Kidney capillary endothelial cell (primary cell): ENCODE measurements at places on chromosomes 4 and X.

GRCh38 chr4:169945636-169946035 lies 80.6 kb downstream of the MFAP3L start:
- no peak for DNase-seq

DNA sequence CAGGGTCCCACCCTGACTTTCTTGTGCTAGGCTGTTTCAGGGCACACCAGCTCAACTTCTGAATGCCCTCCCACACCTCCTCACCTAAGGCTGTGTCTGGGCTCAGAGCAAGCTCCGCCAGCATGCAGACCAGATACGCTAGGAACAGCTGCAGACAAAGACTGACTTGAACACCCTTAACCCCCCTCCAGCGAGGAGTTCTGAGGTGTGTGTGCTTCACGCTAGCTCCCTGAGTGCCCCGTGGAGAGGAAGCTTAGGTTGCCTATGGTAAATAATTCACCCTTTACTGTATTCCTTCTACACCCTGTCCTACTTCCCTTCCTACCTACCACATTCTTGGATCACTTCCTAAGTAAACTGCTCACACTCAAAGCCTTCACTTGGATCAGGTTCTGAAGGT lies 115.0 kb downstream of the VCX3B start:
- DNase-seq: no peak

DNA sequence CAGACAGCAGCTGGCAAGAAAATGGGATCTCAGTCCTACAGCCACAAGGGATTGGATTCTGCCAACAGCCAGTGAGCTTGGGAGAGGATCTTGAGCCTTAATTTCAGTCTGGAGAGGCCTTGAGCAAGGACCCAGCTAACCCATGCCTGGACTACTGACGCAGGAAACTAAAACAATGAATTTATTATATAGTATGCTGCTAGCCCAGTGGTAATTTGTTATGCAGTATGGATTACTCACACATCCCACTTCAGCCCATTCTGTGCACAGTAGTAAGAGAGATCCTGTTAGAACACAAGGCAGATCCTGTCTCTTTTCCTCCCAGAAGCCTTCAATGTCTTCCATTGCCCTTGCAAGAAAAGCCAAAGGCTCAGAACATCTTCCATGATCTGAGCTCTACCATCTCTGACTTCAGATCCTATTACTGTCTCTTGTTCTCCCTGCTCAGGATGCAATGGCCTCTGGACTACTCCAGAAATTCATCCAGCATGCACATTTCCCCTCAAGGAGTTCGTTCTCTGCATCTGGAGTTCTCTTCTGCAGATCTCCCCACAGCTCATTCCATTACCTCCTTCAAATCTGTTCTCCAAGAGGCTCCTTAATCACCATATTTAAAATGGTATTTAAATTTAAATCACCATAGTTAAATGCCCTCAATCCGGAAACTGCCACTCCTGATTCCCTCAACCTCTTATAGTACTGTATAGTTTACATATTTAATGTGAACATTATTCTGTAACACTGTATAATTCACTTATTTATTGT lies 27.6 kb downstream of the SMIM20 start:
- no peak for DNase-seq

- DNase-seq: no peak
Measured at GRCh38 chr4:165627548-165627947, 245.5 kb upstream of the TLL1 start.

DNA sequence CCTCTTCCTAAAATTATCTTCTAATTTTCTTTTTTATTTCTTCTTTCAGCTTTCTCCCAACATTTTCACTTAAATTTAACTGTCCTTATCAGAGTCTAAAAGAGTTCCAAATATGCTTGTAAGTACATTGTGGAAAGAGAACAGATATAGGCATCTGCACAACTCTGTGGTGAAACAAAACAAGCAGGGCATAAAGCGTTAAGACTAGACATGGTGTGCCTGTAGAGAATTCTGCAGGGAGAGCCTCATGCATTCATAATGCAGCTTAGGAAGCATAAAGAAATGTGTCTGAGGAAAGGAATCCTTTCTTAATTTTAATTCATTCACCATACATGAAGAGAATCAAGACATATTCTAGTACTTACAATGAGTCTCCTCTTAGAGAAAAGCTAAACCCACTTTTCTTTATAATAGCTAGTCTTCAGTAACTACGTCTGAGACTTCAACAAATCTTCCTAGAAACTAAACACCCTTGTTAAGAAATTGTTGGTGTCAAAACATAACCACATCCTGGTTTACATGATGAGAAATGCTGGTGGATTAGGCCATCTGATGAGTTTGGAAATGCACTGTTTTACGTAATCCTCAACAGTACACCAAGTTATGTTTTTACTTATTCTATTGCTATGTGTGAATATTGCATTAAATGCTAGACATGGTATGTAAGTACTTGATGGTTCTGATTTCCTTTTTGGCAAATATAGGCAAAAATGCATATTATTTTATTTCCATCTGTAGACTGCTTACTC lies 307.8 kb upstream of the GIMD1 start:
- no peak for DNase-seq

DNA sequence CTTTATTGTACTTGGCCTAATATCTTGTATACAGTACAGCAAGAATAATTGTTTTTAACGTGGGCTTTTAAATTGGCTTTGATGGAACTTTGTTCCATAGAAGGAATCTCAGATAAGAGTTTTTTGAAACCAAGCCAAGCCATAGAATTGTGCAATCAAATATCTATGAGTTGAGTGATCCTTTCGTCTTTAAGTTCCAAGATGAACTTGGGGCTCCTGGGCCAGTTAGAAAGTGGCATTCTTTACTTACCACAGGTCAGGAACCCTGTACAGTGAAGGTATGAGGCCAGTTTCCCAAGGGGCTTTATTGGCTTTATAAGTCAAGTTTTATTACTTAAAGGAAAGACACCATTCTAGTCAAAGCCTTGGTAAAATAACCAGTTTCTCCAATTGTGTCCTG lies 2104.2 kb downstream of the PCDH7 start:
- no peak for DNase-seq

- DNase-seq: no peak
Measured at GRCh38 chr4:181193131-181193930, 1049.9 kb upstream of the TENM3 start.

DNA sequence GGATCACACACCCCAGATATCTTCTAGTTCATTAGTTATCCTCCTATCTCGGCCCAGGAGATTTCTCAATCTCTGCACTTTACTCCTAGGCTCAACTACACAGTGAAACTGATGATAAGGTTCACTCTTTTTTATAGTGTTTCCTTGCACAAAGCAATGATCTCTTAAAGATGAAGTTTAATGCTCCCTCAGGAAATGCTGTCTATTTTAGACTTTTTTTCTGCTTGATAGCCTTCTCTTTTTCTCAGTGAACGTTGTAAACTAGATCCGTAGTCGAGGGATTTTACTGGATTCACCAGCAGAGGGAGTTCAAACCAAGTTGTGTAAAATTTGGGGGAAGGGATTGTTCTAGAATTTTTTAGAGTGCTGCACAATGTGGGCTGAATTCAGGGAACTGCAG lies 269.6 kb downstream of the GBA3 start:
- DNase-seq: no peak

DNA sequence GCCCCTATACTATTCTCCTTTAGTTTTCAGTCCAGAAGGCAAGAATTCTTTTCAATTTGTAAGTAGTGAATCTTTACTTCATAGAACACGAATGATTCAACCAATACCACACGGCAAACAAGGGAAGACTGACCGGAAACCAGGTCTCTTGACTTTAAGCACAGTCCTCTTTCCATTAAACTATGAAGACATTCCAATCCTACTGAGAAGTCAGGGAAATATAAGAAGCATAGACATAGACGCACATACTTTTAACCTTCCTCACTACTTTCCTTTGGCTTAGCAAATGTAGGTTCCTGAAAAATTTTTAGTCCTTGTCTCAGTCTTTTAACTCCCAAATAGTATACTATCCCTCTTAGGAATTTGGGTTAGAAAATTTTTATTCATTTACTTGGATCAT lies 9.1 kb downstream of the CHRDL1 start:
- DNase-seq: no peak

DNA sequence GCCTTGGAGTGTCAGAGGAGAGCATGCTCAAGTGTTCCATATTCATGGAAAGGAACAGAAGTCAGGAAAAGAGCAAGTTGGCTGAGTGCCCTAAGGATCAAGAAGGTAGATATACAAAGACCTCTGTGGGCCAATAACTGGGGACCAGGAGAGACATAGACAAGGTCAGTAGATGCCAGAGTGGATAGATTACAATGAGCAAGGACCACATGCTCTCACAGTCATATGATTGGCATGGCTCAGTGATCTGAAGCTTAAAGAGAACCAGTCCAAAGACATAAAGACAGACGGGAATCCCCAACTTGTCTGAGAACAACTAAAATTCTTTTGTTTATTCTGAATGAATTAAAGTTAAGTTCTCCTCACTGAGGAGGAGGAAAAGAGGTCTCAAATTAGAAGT lies 289.7 kb downstream of the HS3ST1 start:
- DNase-seq: no peak

DNA sequence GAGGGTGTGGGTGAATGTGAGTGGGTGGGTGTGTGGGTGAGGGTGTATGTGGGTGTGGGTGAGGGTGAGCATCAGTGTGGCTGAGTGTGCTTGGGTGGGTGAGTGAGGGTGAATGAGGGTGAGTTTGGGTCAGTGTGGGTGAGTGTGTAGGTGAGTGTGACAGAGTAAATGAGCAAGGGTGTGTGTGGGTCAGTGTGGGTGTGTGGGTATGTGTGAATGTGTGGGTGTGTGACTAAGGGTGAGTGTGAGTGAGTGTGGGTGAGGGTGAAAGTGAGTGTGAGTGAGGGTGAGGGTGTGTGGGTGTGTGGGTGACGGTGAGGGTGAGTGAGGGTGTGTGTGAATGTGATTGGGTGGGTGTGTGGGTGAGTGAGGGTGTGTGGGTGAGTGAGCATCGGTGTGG lies 1676.7 kb upstream of the TENM3 start:
- no peak for DNase-seq

DNA sequence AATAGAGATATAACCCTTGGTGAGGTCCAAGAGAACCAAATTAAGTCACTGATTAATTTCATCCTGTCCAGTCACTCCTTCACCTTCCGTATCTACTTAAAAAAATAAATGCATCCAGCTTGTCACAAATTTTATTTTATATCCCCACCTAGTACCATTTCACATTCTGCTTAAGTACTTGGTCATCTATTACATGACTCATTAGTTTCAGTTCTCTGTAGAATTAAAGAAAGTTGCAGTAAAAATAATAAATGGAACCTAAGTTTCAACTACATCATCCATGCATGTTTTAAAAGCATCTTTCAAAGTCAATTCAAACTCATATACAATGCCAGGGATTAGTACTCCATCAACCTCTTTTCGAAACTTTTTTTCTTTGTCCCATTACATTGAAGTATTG lies 130.2 kb downstream of the SH2D1A start:
- no peak for DNase-seq

- DNase-seq: no peak
Measured at GRCh38 chr4:156931267-156931666, 40.3 kb downstream of the PDGFC start.

DNA sequence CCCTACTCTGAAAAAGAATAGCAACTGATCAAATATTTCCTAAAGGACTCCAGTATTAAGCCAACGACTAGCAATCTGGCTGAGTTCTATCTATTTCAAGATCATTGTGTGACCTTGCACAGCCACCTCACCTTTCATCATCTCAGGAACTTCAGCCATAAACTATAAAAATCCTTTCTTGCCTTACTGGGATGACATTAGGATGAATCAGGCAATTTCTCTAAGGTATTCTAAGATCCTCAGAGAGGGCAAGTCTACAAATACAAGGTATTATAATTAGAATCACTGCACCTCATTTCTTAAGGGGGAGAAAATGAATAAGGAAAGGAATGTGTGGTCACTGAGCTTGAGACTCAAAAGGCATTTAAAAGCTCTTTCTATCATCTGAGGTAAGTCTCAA lies 152.6 kb downstream of the GRIA3 start:
- DNase-seq: no peak

GRCh38 chr4:2788532-2789103 lies 4.3 kb upstream of the SH3BP2 start:
- no peak for DNase-seq

DNA sequence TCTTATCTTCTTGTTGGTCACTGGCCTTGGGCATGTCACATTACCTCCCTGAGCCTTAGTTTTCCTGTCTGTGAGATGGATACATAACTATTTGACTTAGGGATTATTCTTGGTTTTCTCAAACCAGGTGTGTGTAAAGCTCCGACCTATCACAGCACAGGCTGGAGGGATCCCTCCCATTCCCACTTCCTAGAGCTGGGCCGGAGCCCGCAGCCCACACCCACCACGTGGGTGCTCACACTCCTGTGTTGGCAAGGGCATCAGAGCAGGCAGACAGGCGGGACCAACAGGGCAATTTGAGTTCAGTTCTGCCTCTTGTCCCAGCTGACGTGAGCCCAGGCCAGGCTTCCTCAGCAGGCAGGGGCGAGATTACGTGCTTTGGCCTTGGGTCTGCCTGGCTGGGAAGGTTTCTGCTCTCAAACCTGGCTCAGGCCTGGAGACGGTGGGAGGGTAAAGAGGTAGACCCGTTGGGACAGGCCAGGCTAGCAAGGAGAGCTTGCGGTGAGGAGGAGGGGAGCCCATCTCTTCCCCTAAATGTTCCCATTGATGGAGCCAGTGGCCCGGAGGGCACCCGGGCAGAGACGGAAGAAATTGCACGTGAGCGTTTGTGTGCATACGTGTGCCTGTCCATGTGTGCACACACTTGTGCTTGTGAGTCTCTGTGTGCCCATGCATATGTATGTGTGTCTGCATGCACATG lies 734 bp upstream of the SH3TC1 start:
- DNase-seq: no peak

DNA sequence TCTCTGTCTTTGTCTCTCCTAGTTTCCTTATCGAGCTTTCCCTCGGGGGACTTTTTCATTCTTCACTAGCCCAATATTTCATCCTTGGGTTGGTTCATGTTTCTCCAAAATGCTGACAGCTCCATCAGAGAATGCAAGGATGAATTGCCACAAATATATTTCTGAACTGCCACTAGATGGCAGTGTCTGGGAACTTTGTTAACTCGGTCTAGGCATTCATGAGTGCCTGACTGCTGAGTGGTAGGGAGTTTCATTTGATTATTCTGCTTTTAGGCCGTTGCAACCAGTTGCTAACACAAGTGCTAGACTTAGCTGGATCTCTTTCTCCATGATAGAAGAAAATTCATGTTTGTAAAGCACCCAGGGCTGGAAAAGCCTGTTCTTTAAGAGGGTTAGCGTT lies 73.5 kb upstream of the RAP2C start:
- peak; percentile 62 for DNase-seq

DNA sequence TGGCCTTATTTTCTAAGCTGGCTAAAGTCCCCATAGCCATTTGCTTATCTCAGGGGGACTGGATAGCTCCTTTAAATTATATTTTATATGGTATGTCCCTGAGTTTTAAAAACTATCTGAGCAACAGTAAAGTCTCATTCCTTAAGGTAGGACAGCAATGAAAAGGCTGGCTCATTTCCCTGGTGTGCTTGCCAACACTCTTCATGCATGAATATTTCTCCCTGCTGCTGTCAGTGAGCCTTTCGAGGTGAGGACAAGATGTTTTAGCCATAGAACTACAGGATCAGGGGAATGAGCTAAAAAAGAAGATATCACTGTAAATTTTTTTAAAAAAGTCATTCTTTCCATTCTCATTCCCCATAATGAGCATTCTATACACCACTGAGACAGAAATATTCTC lies 427.3 kb upstream of the FAM241A start:
- no peak for DNase-seq
